Activated CD4-positive, alpha-beta T cell treated with anti-CD3 and anti-CD28 coated beads, Interleukin-10, Interleukin-2, amounts not matched to agents 100 ng/mL and 50 ng/mL, durations not matched to agents 16 hours and 8 hours (primary cell): ENCODE measurements at places on chromosomes 2 and 18.

- no peak for DNase-seq
These were observed 15.6 kb downstream of the ATOH8 start for GRCh38 chr2:85769236-85769982.

GRCh38 chr18:8525692-8526091, 83.5 kb upstream of the RAB12 start:
- no peak for DNase-seq

DNA sequence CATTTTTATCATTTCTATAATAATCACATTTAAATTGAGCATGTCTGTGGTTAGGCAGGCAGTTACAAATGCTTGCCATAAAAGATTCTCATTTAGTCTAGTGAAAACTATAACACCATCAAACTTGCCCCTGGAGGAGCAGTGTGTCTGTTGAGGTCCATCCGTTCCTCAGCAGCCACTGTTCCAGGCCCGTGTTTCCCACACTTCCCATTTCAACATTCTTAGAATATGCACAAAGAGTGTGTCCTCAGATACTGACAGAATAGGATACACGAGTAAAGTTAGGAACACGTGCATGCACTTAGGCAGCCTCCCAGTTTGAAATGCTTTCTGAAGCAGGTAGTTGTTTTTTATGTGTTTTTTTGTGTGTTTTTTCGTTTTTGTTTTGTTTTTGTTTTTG, 39.9 kb downstream of the NCK2 start:
- DNase-seq, result no peak

DNA sequence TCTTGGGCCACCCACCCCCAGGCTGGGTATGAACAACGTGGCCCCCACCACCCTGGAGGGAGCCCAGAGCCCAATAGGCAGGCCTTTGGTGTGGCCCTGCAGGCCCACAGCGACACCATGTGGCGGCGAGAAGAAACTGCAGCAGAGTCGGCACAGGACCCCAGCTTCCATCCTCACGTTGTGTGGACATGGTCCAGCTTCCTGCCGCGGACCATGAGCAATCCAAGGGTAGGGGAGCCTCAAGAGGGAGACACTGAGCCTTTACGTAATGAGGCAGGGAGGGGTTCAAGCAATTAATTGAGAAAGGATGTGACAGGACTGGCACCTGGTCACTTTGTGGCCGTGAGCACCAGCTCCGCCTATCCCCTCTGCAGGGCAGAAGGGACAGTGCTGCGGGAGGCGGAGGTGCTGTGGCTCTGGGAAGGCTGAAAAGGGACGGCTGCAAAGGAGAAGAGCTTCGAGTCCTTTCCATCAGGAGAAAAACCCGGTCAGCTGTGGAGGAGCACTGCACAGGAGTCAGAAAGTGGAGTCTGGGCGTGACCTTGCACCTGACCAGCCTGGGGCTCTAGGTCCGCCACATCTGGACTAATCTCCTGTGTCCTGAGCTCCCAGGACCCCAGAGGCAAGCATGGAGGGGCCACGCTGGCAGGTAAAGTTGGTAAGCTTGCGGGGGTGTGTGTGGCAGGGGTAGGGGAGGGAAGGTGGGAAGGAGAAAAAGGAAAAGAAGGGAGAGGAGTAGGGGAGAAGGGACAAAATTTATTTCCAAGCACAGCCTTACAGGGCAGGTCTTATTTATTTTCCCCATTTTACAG, 44.9 kb downstream of the TMEM37 start:
- DNase-seq, result peak; percentile 57

- peak; percentile 69 for DNase-seq
These were observed at the start of gene DHRS9 for GRCh38 chr2:169069341-169069740. DHRS9 (plus strand) TSS chr2:169069563; CDS start chr2:169081582, 12,019 bp downstream.

GRCh38 chr18:66317243-66318090, 286.4 kb downstream of the CDH19 start:
- DNase-seq, result no peak

- DNase-seq, result no peak
These were observed 186.9 kb downstream of the LRP1B start for GRCh38 chr2:141943918-141944317.

DNA sequence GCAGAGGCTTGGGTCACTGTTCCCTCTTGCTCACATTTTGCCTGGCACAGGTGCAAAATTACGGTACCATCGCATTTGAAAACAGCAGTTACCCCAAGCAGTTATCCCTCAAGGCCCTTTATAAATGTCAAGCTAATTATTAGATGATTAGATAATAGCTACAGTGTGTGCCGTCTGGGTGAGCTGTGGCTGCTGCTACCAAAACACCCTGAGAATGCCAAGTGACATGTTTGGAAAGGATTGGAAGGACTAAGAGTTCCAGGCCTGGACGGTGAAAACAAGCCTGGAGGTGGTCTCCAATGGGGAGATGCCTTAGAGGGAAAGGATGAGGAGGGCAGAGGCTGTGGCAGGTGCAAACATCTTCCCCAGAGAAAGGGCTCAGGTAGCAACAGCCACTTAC, 120.6 kb downstream of the CAPN13 start:
- no peak for DNase-seq

- DNase-seq, result no peak
These were observed 145.9 kb upstream of the FHL2 start for GRCh38 chr2:105544591-105545377.

- DNase-seq, result no peak
These were observed 44.6 kb upstream of the RAPH1 start for GRCh38 chr2:203579730-203580129.

- DNase-seq, result no peak
These were observed 95.5 kb upstream of the SCN1A start for GRCh38 chr2:166223298-166223697.

GRCh38 chr18:35091841-35092240, 50.6 kb downstream of the MAPRE2 start:
- DNase-seq, result no peak

- DNase-seq, result no peak
These were observed 79.7 kb upstream of the CYTIP start for GRCh38 chr2:157523270-157524247.

DNA sequence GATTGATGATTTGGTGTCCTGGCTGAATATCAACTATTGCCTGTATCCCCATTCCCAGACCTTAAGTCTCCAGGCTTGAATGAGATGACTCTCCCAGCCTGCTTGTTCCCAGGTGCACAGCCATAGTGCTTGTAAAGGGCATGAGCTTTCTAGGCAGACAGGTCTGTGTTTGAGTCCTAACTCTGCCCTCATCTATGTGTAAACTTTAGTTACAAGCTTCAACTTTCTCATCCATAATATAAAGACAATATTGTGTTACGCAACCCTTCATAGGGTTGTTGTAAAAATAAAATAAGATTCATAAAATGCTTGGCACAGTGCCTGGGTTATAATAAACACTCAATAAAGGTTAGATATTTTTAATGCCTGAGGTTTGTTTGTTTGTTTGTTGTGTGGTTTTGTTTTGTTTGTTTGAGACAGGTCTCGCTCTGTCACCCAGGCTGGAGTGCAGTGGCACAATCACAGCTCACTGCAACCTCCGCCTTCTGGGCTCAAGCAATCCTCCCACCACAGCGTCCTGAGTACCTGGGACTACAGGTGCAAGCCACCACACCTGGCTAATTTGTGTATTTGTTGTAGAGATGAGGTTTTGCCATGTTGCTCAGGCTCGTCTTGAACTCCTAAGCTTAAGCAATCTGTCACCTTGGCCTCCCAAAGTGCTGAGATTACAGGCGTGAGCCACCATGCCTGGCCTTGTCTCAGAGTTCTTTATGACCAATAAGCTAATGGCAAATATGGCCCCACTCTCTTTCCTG, 89.4 kb upstream of the MAPRE2 start:
- DNase-seq, result no peak

- DNase-seq, result peak; percentile 63
These were observed 84.2 kb upstream of the LAPTM4A start for GRCh38 chr2:20135631-20136050.

DNA sequence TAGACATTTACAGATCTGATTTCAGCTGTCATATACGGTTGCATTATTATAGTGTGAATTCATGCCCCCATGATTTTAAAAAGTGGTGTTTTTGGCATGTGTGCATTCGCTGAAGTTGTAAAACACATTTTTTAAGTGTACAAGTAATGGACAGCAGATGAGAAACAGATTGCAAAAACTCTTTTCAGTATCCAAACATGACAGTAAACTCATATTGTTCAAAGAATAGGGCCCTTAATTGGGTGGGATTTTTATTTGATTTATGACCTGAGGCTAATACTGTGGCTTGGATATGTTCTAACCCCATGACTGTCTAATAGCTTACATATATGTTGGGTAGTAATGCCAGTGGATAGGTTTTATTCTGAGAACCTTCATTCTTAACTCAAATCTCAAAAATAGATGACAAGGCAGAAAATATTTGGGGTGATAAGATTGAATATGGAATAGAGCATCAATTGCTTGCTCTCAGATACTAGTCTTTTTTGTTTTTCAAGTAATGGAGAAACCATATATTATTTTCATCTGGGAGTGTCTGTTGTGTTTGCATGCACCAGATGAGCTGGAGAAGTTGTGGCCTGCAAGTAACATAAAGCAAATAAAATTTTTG, 118.6 kb downstream of the PARD3B start:
- no peak for DNase-seq

GRCh38 chr2:177289824-177290628, 25.5 kb upstream of the NFE2L2 start:
- peak; percentile 68 for DNase-seq

DNA sequence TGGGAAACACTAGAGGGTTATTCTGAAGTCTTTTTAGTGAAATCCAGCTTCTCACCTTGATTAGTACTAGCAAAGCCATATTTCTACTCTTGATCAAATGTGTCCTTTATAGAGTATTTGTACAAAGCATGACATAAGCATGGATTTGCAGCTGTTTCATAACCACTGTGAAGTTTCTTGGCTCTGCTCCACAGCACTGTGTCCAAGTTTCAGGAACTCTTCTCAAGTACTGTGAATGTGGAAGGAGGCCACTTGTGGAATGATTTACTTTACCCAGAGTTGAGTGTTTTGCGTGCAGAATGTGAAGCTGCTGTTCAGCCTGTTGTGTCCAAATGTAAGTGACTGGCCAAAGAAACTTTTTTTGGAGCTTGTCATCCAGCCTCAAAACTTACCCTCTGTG, 16.2 kb upstream of the MAPRE2 start:
- no peak for DNase-seq

DNA sequence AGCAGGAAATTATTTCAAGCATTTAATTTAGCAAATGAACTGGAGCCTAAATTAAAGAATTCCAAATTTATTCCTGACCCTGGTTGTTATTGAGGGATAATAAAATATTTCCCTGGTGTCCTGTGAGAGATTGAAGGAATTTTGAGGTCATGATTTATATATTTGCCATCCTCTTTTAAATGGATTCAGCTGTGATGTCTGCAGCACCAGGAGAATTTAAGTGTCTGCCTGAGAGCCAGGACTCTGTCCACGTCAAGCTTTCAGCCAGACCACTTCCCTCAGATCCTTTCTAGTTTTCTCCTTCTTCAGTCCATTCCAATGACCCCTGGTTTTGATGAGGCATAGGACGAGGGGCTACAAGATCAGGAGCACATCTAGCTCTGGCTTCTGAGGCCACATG, 59.9 kb downstream of the INO80C start:
- DNase-seq, result no peak

GRCh38 chr2:3487028-3487425, 32.3 kb downstream of the ADI1 start:
- no peak for DNase-seq

DNA sequence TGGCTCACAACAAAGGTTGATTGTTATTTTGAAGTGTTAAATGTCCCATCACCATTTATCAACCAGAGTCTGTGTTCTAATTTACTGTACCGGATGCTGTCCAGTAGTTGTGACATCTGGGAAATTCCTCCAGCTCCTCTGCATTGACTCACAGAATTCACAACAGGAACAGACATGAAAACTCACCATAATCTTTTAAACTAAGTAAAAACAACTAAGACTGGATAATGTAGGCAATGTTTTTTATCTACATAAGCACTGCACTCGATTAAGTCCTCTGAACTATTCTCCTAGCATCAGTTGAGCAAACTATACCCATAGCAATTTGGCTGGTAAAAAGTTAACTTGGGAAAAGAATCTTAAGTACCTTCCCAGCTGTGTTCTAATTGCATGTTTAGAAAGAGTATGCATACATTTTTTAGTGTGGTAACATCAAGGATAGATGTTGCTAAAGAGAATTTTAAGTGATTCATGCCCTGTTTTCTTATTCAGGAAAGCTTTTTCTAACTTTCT, 42.9 kb upstream of the MYO1B start:
- DNase-seq, result peak; percentile 23

- peak; percentile 73 for DNase-seq
These were observed 20.8 kb upstream of the MGAT5 start for GRCh38 chr2:134232868-134233727.
